CD4-positive, alpha-beta T cell treated with Interleukin-10 for 1 hour (primary cell): ENCODE measurements at places on chromosomes 3 and 15.

- no peak for DNase-seq
Observed at GRCh38 chr3:129614927-129615363, 8.5 kb upstream of the PLXND1 start.

DNA sequence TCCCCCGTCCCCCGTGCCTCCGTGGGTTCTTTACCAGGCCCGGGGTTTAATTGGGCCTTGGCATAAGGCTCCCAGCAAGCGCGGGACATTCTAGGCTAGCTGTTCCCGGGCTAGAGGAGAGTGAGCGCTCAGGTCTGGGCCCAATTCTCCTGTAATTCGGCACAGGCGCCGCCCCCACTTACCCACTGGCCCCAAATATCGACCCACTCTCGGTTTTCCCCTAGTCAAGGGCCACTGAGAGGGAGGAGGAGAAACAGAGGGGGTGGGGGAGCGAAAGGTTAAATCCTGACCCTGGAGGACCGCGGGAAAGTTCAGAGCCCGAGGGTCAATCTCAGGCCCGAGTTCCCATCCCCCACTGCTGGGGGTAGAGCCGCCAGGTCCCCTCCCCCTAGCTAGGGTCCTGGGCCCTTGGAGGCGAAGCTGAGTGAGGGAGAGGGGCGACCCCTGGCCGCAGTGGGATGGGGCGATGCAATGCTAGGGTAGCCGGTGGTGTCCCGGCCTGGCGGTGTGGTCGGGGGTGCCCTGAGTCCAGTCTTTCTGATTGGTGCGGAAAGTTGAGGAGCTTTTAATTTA lies 8.5 kb upstream of the ONECUT1 start:
- no peak for DNase-seq

GRCh38 chr3:79344876-79345871 lies 422.6 kb downstream of the ROBO1 start:
- DNase-seq = no peak

DNA sequence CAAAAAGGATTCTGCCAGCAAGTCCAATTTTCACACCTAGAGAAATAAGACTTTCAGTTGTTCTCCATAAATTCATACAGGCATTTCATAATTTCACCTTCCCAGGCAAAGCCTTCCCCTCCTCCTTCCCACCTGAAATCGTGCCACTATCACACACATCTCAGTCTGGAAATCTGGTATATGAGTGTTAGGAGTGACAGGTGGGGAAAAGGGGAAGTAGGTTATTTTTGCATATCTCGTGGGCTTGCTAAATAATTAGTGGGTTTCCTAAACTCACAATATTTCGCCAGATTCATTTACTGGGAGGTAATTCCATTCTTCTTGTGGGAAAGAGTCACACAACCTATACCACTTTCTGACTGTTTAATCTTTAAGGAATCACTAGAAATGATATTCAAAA lies 7.4 kb downstream of the ALDH1A2 start:
- DNase-seq = no peak

- no peak for DNase-seq
Observed at GRCh38 chr3:194987571-194988494, 283.1 kb downstream of the XXYLT1 start.

- no peak for DNase-seq
Observed at GRCh38 chr15:98803228-98804056, 155.1 kb downstream of the IGF1R start.

- no peak for DNase-seq
Observed at GRCh38 chr3:14650193-14650592, 1.4 kb upstream of the CCDC174 start.

DNA sequence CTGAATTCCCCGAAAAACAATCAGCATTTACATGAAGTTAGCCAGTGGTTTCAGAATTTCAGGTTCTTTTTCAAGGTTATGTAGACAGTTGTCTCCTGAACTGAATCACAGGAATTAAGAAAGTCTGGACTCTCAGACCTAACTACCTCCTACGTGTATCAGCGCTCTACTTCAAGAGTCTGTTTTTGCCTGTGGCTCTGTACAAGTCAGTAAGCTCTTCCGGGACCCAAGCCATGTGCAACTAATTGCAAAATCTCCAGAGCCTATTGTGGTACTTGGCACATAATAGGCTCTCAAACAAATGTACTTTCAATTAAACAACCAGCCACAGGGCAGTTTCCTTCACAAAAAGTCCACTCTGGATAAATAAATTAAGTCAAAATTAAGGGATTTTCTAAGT lies 414.2 kb downstream of the PDCD6IP start:
- no peak for DNase-seq

- no peak for DNase-seq
Observed at GRCh38 chr3:19644405-19644804, 289.6 kb downstream of the EFHB start.

- DNase-seq = no peak
Observed at GRCh38 chr15:82625136-82625535, 22.0 kb downstream of the CPEB1 start.

DNA sequence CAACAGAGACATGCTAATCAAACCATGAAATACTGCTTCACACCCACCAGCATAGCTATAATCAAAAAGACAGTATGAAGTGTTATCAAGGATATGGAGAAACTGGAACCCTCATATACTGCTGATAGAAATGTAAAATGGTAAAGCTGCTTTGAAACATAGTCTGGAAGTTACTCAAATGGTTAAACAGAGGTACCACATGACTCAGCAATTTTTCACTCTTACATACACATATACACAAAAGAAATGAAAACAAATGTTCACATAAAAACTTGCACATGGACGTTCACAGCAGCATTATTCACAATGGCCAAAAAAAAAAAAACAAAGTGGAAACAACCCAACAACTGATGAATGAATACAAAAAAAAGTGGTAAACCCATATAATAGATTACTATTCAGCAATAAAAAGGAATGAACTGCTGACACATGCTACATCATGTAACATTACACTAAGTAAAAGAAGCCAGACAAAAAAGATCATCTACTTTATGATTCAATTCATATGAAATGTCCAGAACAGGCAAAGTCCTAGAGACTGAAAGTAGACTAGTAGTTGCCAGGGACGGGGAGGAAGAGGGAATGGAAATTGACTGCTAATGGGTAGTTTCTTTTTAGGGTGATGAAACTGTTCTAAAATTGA lies 23.2 kb downstream of the ZNF148 start:
- no peak for DNase-seq

DNA sequence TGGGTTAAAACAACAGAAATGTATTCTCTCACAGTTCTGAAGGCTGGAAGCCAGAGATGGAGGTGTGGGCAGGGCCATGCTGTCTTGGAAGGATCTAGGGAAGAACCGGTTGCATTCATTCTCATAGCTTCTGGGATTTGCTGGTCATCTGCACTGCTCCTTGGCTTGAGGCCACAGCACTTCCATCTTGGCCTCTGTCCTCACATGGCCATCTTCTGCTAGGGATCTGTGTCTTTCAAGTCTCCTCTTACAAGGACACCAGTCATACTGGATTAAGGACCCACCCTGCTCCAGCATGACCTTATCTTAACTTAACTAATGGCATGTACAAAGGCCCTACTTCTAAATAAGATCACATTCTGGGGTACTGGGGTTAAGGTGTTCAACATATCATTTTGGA lies 47.7 kb downstream of the RPLP1 start:
- no peak for DNase-seq

DNA sequence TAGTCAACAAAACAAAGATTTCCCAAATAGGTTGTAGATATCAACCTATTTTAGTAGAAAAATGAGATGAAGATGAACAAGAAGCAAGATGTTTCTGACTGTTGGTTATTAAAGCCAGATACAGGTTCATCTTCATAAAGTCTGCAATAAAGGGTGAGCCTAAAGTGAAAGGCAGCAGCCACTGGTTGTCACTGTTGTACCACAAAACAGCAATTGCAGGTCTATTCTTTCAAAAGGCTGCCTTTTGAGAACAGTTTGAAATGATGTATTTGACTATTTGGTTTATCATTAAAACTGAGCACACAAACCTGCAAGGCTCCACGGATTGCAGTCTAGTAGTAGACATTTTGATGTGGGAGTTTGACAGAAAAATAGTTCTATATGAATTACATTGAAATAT lies 543.4 kb downstream of the GBE1 start:
- DNase-seq = no peak

GRCh38 chr3:195251336-195252065 lies 19.5 kb downstream of the XXYLT1 start:
- DNase-seq = no peak
